ENCODE measurements at places on chromosomes 12 and 14.

DNA sequence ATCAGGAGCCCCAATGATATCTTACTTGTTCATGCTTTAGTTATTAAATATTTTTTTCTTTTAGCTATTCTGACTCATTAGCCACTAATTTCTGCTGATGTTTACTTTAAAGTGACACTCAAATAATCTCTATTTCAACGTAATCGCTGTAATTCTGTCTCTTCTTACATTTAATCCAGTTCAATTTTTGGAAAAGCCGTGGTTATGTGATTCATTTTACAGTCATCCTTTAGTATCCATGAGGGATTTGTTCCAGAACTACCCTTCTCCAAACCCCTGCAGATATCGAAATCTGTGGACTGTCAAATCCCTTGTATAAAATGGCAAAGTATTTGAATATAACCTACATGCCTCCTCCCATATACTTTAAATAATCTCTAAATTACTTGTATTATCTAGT, 1103.4 kb downstream of the LRFN5 start:
- DNase-seq = no peak

DNA sequence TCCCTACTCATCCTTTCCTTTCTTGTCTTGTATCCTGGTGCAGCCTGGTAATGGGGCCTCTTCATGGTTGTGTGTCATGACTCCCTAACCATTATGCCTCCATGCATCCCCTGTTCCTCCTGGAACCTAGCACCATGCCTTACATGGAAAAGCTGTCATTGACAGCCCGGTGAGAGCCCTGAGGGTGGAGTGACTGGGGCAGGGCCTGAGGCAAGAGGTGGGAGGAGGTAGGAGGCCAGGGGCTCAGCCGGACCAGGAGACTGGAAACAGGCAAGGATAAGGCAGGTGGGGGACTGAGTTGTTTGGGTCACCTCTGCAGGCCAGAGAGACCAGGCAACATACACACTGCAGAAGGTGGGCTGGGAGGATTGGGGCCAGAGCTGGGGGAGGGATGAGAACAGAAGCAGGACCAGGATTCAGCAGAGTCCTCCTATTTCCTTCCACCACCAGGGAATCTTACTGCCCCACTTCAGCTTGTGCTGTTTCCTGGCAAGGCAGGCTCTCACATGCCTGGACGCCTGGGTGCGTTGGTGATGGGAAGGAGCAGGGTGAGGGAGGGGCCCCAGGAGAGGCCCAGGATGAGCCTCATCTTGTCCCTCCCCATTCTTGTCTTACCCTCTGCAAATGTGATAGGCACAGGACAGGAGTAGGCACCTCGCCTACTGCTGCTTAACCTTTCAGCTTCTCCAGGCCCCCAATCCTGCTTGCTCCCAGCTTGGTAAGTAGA, at the start of gene LTB4R2:
Gene LTB4R2, plus strand, starts transcription at position 603 of the 727 bp plus-strand sequence. CDS start 525 bp downstream, outside the sequence.
- DNase-seq = no peak

DNA sequence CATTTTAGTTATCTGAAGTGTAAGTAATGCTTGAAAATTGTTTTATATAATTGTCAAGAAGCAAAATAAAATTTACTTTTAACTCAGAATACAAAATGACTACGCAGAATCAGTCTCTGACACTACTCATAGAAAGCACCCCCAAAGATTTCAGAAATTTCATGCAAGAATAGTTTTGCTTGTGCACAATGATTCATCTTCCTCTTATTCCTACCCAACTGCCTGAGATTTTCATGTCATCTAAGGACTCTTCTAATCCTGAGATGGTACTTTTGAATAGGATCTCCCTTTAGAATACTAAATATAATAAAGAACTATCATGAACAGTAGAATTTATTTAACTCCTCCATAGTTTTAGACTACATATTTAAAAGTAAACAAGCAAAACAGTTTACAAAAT, 485.3 kb upstream of the MGAT4C start:
- DNase-seq = no peak

DNA sequence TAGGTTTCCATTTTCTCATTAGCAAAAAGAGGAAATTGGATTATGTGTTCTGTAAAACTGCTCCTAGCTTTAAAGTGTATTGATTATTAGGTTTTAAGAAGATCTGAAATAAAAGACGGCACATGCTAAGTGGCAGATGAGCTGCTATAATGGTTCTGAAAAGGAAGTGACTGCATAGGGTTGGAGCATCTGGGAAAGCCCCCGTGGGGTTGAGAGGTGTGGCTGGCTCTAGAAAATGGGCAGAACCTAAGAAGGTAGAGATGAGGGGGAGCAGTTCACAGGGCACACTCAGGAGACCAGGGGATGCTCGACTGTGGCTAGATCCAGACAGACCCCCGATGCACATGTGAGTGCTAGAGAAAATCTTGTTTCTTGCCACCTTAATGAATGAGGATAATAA, 1.9 kb downstream of the IFNG-AS1 start:
- peak; percentile 27 for DNase-seq

Data from activated CD4-positive, alpha-beta T cell treated with anti-CD3 and anti-CD28 coated beads, Interleukin-2, Interleukin-4, amounts not matched to agents 100 ng/mL and 50 ng/mL, durations not matched to agents 16 hours and 8 hours (primary cell).